ENCODE measurements at places on chromosomes 3 and 15.

GRCh38 chr15:74983725-74984231, 11.6 kb upstream of the SCAMP5 start:
- DNase-seq, result peak; percentile 63

DNA sequence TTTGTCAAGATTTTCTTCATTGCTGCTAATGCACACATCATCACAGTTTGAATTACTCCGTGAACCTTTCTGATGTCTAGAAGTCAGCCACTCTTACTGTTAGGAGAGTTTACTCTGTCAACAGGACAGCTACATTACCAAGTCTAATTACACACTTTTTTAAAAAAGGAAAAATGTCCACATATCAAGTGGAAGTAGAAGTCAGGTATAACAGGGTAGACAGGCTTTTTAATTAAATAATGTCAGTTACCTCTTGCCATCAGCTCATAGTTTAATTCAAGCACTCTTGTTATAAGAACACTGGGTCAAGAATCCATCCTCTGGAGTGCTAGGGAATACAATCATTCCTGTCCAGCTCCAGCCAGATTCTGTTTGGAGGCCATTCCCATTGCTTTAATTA, 232.8 kb downstream of the TAFA4 start:
- no peak for DNase-seq

- no peak for DNase-seq
These were observed 24.6 kb downstream of the OPA1 start for GRCh38 chr3:193617628-193618027.

GRCh38 chr3:42651248-42652091, 2.0 kb upstream of the ZBTB47 start:
- no peak for DNase-seq

DNA sequence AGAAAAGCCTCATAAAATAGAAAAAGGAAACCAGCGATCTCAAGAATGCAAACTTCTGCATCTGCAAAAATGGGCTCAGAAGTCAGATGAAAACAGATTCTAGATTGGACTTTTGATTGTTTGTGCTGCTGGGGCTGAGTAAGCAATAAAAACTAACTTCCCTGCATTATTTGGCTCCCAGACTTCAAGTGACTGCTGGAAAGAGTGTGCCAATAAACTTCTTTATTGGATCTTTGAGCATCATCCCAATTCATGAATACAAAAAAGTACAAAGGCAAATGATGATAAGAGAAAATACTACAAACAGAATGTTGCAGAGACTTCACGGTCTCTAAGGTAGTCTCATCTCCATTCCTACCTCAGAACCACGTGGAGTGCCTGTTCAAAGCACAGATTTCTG, 97.9 kb downstream of the FGF12 start:
- DNase-seq, result no peak

GRCh38 chr3:171297951-171298350, 162.3 kb downstream of the TNIK start:
- DNase-seq, result no peak

DNA sequence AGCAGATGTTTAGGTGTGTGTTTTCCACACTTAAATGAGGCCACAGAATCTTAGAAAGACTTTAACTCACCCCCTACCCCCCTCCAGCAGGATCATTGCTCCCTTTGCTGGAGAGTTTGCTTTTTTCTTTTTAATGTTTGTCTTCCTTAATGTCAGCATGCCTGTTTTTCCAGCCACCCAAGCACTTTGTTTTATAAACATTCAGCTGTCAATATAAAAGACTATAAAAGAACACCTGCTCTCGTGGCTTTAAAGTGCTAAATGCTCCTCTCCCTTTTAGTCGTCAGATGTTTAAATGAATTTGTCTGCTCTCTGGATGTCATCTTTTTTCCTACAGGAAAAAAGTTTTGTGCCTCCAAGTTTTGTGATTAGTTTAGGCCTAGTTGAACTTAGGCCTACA, 61.7 kb downstream of the SIDT1 start:
- no peak for DNase-seq

DNA sequence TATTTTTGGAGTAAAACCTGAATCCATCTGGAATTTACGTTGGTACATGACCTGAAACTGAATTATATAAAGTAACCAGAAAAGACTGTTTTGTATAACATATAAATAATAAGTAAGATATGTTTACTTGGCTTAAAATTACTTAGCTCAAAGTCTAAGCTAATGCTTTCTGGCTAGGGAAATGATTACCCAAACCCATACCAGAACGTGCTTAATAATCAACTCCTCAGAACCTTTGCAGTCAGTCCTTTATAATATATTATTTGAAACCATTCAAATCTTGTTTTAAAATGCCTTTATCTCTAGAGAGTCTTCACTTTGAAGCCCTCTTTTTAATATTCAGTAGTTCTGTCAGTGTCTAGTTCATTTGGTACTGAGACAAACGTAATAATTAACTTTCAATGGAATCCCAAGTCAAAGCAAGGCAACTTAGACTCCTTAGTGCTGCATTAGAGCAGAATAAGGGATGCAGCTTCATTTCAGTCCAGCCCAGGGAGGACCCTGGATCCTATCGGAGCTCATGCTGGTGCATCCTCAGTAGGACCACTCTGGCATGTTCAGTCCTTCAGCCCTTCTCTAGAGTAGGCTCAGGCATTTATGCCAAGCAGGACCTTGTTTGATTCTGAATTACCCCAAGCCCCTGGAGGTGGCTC, 81.6 kb downstream of the MME start:
- no peak for DNase-seq

DNA sequence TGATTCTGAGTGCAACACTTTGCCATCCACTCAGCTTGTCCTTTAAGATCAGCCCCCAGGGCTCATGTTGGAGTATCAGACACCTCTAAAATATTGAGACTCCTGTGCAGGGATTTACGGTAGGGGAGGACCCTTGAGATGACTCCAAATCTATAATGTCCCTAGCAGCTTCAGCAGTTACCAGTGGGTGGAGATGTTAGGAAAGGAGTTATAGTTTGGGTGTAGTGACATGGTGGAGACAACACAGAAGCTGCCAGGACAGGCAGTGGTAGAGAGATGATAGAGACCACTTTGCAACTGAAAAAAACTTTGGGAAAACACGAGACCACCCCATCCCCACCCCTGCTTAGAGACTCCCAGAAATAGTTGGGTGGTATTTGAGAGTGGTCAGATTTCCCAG, 43.3 kb upstream of the GSK3B start:
- DNase-seq, result no peak

GRCh38 chr3:94694894-94695293, 632.0 kb downstream of the NSUN3 start:
- no peak for DNase-seq

DNA sequence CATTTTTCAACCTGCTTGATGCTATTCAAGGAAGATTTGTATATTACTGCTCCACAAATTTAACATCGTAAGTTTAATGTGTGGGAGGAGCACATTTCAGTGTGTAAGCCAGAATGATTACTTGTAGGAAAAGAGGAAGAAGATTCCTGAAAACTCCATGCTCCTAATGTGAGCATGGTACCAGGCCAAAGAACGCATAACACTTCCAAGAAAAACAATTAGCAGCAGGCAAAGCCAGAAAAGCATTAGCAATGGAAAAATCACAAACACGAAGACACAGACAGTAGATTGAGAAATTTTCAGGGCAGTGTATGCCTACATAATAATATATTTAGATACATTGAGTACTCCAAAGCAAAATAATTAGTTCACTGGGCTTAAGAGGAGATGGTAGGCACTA, 96.6 kb upstream of the CBLB start:
- DNase-seq, result no peak

GRCh38 chr15:88802991-88803240, 320 bp upstream of the ACAN start:
- DNase-seq, result no peak

DNA sequence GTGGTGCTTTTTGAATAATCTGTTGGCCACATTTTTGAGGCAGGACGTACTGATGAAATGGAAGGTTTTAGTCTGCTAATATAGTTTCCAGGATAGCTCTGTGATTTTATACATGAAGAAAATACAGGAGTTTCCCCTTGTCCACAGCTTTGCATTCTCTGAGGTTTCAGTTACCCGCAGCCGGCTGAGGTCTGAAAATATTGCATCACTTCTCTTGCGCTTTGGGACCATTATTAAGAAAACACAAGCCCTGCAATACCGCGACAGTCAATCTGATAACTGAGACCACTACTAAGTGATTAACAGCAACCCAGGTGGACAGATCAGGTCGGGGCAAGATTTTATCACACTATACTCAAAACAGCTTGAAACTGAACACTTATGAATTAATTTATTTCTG, 33.0 kb downstream of the BLM start:
- no peak for DNase-seq

DNA sequence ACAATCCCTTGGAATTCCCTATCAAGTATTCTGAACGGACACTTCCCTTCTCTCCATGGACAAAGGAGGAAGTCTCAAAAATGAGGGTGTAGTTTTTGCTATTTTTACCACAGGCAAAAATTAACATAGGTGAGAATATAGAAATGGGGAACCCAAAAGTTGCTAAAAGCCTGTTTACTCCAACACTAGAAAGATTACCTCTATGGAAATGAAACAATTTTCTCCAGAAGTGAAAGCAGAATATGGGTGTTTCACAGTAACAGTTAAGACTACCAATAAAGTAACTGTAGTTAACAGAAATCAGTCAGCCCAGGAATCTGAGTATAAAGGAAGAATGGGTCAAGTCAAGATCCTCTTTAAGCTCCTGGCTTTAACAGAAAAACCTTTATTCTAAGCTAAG, 9.3 kb downstream of the TRA2B start:
- DNase-seq, result no peak

- DNase-seq, result no peak
These were observed 1.2 kb downstream of the CRABP1 start for GRCh38 chr15:78341057-78341987.

GRCh38 chr15:31079519-31079918, 22.0 kb downstream of the TRPM1 start:
- no peak for DNase-seq

DNA sequence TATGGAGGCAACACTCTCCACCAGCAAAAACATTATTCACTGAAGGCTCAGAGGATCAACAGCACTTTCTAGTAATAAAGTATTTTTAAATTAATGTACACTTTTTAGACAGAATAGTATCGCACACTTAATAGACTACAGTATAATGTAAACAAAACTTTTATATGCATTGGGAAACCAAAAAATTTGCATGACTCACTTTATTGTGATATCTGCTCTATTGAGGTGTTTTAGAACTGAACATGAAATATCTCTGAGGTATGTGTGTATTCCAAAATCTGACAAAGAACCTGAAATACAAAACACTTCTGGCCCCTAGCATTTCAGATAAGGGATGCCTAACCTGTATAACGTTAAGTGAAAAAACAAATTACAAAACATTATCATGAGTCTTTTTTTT, 99.7 kb downstream of the PRICKLE2 start:
- DNase-seq, result no peak

DNA sequence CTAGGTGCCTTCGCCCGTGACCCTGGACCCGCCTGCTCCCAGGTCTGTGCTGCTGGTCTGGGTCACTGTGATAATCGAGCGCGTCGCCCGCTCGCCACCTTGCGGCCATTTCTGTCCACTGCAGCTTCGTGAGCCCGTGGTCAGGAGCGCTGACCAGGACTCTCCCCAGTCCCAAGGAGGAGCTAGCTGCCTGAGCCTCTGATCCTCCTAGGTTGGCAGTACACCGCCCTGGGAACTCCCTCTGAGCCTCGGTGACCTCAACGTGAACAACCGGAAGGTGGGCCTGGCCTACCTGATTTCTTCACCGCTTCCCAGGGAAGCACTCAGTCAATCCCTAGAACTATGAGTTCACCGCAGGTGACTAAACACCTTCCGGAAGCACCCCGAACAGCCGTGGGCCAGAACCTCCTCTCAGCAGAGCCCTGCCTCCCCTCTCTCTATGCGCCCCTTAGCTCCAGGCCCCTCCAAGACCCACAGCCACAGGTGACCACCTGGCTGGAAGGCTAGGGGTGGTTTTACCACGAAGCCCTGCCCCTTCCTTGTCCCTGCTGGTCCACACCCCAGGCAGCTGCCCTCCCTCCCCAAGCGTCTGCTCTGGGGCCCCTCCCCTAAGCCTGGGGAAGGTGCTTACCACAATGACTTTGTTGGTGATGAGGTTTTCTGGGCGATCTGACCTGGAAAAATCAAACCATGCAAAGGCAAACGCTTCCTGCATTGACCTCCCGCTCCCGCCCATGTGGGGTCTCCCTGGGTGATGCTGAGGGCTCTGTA, 9.7 kb downstream of the PLA2G4D start:
- no peak for DNase-seq

DNA sequence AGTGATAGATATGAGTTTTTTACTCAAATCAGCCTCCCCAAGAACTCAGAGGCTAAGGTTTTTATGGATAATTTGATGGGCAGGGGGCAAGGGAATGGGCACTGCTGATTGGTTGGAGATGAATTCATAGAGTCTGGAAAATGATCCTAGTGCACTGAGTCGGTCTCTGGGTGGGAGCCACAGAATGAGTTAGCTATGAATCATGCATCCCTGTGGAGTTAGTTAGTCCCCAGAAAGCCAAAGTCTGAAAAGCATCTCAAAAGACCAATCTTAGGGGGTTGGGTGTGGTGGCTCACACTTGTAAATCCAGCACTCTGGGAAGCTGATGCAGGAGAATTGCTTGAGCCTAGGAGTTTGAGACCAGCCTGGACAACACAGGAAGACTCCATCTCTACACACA, 516.1 kb downstream of the AGBL1 start:
- no peak for DNase-seq

DNA sequence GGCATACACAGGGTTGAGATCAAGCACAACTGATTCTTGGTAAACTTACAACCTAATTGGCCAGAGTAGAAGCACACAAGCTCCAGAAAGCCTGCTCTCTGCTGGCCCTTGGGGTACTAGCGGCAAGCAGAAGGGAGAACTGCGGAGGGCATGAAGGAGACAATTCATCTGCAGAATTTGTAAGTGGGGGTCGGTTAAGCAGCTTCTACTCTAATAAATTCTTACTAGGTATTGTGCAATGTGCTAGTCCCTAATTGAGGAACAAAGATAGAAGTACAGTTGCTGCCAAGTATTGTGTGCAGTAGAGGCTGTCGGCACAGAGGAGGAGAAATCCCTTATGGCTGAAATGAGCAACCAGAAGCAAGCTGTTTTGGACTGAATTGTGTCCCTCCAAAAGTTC, 91.2 kb upstream of the VEPH1 start:
- DNase-seq, result no peak

- no peak for DNase-seq
These were observed 63.6 kb downstream of the SMAD6 start for GRCh38 chr15:66765478-66766281.

GRCh38 chr3:71416876-71417275, 166.7 kb downstream of the FOXP1 start:
- no peak for DNase-seq

- no peak for DNase-seq
These were observed 61.1 kb downstream of the USP50 start for GRCh38 chr15:50485389-50485788.

GRCh38 chr15:99450896-99451358, 114.9 kb upstream of the MEF2A start:
- peak; percentile 62 for DNase-seq

Data from stimulated activated CD4-positive, alpha-beta T cell treated with anti-CD3 and anti-CD28 coated beads, Interleukin-15, amount 100 ng/mL, for 48 hours (primary cell).